ENCODE measurements at places on chromosomes 6 and 20. TPM values are rescaled to one million over a fixed set of nuclear protein-coding genes. Genes with fewer than 3 reads are reported as not detected.

Gene EDN1
- 0.26 TPM for total RNA-seq

Gene MAFB
- total RNA-seq, result 7.7 TPM

Gene ATRN
- 30.6 TPM for total RNA-seq

Gene NR2E1
- not detected for total RNA-seq

Gene SRSF12
- total RNA-seq, result 0.33 TPM

Data from fibroblast of lung (primary cell).